ENCODE measurements at places on chromosomes 12 and 14.

- no peak for DNase-seq
Observed at GRCh38 chr12:119069147-119069642, 87.9 kb downstream of the SRRM4 start.

DNA sequence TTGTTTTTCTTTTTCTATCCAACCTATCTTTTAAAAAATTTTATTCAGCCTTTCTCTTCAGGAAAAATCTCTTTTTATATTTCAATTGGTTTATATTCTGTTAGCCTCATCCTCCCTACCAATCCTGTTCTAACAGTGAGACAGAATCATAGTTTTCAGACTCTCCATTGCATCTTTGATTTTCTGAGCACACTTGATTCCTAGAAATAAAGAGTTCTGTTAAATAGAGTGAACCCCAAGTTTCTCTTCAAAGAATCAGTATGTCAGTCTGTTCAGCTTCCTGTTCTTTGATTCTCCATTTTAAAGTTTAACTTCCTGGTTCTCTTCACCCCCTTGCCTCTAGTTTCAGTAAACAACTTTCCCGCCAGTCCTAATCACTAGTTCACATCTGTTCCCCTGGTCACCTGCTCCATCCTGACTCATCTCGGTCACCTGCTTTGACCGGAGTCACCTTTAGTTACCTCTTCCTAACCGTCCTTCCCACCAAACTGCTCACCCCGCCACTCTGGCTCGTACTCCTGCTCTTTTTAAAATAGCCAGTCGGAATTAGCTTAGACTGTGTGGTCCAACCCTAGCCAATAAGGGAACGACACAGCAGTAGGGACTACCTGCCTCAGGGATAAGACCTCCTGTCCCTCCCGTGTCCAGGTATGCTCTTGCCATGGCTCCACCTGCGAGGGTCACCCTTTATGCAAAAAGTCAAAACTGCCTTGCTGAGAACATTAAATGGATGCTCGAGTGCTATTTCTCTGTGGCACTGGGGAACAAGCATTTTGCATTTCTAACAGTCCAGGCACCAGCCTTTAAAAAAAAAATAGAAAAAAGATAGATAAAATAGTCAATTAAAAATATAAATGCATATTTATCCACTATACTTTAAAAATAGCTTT, 48.4 kb downstream of the DDX51 start:
- no peak for DNase-seq

- DNase-seq, result no peak
Observed at GRCh38 chr14:95818581-95818980, 58.1 kb upstream of the TUNAR start.

GRCh38 chr14:85250414-85251189, 279.3 kb upstream of the FLRT2 start:
- no peak for DNase-seq

DNA sequence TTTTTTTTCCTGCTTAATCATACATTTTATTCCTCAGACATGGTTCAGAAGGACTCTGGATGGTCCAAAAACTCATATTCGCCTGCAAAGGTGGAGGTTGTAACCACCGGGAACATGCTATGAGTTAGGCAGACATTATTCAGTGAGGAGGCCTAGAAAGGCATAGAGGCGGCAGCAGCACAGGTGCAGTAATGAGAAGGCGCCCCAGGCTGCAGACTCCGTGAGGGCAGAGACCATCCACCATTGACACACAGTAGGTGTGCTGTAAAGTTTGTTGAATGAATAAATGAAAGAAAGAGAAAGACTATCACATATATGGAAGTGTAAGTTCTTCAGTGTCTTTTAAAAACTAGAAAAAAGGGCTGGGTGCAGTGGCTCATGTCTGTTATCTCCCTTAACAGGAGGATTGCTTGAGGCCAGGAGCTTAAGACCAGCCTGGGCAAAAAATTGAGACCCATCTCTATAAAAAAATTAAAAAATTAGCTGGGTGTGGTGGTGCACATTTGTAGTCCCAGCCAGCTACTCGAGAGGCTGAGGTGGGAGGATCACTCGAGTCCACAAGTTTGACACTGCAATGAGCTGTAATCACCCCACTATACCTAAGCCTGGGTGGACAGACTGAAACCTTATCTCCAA, 34.5 kb upstream of the PTGR2 start:
- DNase-seq, result no peak

- no peak for DNase-seq
Observed at GRCh38 chr12:91043408-91043807, 14.4 kb downstream of the KERA start.

- DNase-seq, result no peak
Observed at GRCh38 chr14:39843881-39844280, 411.6 kb upstream of the FBXO33 start.

DNA sequence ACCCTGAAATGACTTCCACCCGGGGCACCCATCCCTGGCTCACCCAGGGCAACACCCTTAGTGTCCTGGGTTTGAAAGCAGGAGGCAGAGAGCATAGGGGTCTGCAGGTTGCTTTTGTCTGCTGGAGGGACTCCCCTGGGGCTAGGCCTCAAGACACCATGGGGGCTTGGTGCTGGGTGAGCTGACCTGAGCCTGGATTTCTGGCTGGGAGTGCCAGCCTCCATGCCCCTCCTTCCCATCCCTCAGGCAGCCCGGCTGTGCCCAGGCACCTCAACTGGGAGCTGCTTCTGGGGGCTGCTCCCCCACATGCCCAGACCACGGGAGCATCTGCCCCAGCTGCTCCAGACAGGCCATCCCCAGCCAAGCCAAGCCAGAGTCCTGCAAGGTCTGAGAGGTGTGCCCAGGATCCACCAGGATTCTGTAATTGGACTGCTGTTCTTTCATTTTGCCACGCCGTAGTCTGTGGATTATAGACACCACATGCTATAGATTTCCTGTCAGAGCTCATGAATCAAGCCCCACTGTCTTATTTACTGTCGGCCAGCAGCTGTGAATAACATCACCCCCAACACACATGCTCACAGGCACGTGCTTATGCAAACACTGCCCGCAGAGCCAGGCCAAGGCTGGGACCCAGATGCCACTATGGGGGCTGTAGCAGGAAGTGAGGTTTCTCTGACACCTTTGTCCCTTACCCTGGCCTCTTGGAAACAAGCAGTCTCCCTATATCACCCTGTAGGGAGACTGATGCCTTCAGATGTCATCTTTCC, 29.4 kb upstream of the ESRRB start:
- no peak for DNase-seq

- DNase-seq, result no peak
Observed at GRCh38 chr12:52771088-52771487, 6.1 kb downstream of the KRT76 start.

DNA sequence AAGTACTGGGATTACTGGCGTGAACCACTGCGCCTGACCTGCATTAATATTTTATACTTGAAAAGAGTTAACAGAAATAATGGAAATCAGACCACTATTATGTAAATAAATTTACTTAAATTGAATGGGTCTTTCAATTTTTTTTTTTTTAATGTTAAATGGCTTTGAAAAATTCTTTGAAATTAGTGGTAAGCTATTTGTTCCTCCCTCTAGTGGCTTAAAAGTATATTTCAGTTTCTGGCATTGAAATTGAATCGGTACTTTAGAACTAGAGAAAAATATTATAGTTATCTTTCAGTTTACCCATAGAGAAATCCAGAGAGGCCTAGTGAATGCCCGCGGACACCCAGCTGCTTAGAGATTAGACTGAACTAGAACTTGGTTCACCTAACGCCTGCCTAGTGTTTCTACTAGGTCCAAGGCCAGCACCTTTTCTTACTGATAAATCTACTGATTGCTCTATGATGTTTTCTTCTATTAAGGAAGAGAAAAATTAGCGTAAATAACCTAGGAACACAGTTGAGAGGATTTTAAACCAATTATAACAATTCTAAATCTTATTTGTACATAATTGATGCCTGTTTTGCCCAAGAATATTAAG, 106.5 kb downstream of the EML1 start:
- DNase-seq, result no peak

GRCh38 chr14:61610900-61611299, 84.4 kb upstream of the HIF1A start:
- DNase-seq, result no peak

DNA sequence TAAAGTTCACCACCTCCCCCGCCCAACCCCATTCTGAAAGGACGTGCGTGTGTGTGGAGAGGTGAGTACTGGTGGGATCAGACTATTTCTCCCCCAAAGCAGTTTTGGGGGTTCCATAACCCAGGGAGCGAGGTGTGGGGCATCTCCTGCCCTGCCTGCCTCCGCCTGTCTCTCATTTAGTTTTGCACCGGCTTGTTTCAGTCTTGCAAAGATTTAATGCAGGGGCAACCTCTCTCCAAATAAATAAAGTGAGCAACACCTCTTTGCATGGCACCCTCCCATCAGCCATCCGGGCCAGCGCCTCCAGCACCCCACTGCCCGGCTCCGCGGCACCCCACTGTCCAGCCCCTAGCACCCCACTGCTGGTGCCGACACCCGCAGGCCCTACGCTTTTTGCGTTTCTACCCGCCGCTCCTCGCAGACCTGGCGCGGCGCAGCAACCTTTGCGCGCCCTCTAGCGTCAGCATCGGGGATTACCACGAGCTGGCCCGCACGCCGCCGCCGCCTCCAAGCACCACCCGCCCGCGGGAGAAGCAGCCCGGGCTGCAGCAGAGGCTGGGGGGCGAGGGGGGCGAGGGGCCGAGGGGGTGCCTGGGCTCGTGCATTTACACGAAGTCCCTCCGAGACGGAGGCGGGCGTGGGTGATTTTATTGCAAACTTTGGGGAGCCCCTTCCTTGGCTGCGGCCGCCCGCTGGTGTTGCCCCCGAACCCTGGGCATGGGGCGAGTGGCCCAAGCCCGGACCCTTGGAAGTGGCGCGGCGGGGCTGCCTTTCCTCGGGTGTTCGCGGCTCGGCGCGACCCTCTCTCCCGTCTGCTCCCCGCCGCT, 55.8 kb upstream of the VRK1 start:
- peak; percentile 6 for DNase-seq

Data from GM04504 (cell line).